ENCODE measurements at places on chromosomes 1 and 21. TPM values are rescaled to one million over a fixed set of nuclear protein-coding genes. Genes with fewer than 3 reads are reported as not detected.

GRCh38 chr1:180791806-180792205, 120.9 kb upstream of the KIAA1614 start:
- no peak for DNase-seq

DNA sequence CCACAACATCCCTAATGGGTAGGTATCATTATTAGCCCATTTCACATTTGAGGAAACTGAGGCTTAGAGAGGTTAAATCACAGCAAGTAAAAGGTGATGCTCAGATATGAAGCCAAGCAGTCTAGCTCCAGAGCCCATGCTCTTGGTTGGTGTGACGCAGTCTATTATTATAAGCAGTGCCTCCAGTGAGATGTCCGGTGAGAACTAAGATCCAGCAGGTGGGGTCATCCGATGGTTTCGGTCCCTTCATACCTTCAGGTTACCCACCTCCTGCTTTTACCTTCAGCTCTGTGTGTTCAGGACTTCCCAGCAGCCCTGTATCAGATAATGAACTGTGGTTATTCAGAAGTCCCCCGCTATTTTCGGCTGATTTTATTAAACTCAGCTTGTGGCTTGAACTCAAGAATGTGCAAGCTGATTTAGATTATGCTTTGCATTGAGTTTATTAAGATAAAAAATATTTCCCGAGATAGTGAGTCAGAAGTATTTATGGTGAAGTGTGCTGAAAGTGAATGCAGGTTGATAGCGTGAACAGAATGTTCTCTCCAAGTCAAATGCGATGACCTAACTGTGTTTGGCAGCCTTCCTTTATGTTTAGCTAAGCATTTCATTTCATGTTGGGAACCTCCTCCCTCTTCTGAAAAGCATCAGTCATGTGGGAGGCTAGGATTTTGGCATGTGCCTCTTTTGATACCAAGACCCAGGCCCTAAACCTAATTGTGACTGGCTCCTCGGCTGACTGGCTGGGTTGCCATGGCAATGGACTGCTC, 160.9 kb upstream of the UBE2U start:
- no peak for DNase-seq

The LCE1C gene
- total RNA-seq: not detected

The LCE2B gene
- total RNA-seq: not detected
